HCT116 (cell line): ENCODE measurements at places on chromosomes 2 and 18. TPM values are rescaled to one million over a fixed set of nuclear protein-coding genes. Genes with fewer than 3 reads are reported as not detected.

DNA sequence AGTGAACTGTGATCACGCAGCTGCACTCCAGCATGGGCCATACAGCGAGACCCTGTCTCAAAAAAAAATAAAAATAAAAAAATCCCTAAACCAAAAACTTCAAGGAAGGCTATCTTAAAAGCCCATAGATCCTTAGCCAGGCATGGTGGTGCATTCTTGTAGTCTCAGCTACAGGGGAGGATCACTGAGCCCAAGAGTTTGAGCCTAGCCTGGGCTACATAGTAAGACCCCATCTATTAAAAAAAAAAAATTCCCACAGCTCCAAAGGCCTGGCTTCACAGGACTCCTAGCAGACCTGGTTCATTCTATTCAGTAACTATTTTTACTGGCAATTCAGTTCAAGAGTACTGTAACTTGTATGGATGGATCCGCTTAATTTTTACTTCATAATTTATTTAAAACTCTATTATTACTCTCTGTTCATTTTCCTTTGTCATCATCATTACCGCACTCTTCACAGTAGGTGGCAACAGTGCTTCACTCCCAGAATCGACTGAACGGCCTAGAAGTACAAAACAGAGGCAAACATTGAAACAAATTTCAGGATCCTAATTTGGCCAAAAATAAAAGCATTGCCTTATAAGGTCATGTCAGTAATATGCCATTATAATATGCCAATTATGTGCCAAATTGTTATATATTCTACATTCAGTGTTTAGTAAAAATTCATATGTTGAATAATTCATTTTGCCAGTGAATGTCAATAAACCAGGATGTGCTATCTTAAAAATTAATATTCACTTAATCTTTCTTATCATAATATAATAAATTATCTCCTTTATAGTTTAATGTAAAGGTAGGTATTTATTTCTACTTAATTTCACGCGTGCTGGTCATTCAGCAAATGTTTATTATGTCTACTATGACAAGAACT, 14.3 kb upstream of the STAM2 start:
- peak; percentile 48 for DNase-seq

DNA sequence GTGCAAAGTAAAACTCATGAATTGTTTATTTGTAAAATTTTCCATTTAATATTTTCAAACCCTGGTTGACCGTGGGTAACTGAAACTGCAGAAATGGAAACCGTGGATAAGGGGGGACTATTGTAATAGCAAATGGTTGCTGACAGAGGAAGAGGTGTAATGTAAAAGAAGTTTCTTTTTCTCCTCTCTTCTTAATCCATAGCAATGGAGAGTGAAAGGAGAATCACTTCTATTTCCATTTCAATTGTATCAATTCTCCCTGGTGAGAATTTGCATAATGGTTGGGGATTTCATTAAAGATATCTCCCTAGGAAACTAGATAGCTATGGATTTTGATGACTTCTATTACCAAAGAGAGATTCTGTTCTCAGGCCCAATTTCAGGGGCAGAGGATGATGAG, 24.8 kb downstream of the TACR1 start:
- DNase-seq = no peak

GRCh38 chr2:149466635-149467034, 120.9 kb downstream of the MMADHC start:
- no peak for DNase-seq

DNA sequence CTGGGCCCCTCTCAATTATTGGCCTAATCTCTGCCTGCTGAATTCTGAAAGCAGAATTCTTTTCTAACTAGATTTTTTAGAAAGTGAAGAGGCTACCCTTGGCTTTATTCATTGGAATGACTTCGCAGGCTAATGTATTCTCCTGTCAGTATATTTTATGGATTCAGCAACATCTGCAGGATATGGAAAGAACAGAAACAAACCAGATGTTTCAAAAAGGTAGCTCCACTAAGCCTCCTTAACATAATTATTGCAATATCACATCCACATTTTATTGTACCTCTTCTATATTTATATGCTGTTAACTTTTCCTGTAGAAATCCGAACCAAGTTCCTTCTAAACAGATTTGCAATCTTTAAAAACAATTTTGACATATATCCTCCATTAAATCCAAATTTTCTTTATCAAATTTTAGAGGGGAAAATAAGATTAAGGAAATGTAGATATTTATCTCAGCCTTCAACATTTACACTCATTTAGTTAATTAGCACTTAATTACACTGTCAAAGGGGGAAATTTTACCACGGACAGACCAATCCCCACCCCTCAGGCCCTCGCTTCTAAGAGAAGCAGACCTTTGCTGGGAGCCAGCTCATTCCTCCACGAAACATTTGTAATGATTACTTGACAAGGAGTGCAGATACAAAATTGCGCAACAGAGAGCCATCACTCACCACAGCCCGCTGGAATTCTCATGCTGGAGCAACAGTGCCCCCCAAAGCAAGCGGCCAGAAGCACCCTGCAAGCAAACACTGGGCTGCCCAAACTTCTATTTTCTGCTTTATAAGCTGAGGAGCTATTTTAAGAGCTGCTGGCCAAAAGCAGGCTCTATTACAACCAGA, 253.4 kb downstream of the ETAA1 start:
- DNase-seq = peak; percentile 6

DNA sequence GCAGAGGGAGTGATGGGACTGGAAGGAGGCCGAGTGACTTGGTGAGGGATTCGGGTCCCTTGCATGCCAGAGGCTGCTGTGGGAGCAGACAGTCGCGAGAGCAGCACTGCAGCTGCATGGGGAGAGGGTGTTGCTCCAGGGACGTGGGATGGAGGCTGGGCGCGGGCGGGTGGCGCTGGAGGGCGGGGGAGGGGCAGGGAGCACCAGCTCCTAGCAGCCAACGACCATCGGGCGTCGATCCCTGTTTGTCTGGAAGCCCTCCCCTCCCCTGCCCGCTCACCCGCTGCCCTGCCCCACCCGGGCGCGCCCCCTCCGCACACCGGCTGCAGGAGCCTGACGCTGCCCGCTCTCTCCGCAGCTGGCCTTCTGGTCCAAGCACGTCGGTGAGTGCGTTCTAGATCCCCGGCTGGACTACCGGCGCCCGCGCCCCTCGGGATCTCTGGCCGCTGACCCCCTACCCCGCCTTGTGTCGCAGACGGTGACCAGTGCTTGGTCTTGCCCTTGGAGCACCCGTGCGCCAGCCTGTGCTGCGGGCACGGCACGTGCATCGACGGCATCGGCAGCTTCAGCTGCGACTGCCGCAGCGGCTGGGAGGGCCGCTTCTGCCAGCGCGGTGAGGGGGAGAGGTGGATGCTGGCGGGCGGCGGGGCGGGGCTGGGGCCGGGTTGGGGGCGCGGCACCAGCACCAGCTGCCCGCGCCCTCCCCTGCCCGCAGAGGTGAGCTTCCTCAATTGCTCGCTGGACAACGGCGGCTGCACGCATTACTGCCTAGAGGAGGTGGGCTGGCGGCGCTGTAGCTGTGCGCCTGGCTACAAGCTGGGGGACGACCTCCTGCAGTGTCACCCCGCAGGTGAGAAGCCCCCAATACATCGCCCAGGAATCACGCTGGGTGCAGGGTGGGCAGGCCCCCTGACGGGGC, 4.6 kb downstream of the PROC start:
- no peak for DNase-seq

- DNase-seq = no peak
Measured at GRCh38 chr2:162734866-162735265, 103.7 kb downstream of the KCNH7 start.

GRCh38 chr18:48979944-48980890, 29.5 kb upstream of the SMAD7 start:
- DNase-seq = no peak

DNA sequence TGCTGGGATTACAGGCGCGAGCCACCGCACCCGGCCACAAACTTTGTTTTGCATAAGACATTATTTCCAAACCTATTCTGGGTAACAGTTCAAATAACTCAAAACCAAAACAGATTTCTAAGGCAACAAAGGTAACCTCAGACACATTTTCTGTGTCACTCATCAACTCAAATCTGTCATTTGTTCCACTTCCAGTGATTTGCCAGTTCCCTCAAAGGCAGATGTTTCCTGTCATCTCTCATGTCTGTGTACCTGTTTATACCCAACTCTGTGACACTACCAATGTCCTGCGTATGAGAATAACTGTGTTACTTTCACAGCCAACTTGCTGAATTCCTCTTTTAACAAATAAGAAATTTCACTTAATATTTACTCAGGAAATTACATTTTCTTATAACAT, 54.4 kb downstream of the SCN3A start:
- DNase-seq = no peak

DNA sequence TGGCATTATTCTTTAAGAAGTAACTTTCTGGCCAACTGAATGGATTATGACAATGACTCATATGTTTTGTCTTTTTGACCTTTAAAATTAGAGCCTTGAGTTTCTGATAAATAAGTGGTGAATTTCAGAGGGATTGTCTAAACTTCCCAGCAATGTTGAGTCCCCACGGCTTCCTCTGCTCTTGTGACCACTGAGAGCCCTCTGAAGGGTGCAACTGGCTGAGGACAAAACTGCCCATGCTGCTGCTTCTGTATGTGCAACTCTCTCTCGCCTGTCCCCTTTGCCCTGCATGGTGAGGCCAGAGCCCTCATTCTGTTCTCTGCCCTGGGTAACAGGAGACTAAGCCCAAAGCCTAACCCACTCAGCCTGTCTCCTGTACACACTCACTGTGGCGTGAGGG, 52.7 kb upstream of the SLC14A1 start:
- DNase-seq = no peak

GRCh38 chr2:111119822-111120252, 877 bp upstream of the BCL2L11 start:
- DNase-seq = no peak

- no peak for DNase-seq
Measured at GRCh38 chr18:3079653-3080052, 66.7 kb upstream of the LPIN2 start.

GRCh38 chr2:206530727-206531126, 87.4 kb downstream of the ADAM23 start:
- no peak for DNase-seq

The GCKR gene
- total RNA-seq = not detected

The DYTN gene
- not detected for total RNA-seq

The DLGAP1 gene
- total RNA-seq = 0.39 TPM

The CNGA3 gene
- total RNA-seq = not detected

The FAM237A gene
- total RNA-seq = not detected

The UGT1A8 gene
- total RNA-seq = not detected

The OR6B2 gene
- total RNA-seq = not detected

The VIL1 gene
- total RNA-seq = 0.49 TPM
